ENCODE measurements at places on chromosomes 5 and 9.

GRCh38 chr9:14021871-14022525 is 291.9 kb downstream of the NFIB start:
- DNase-seq, result no peak

DNA sequence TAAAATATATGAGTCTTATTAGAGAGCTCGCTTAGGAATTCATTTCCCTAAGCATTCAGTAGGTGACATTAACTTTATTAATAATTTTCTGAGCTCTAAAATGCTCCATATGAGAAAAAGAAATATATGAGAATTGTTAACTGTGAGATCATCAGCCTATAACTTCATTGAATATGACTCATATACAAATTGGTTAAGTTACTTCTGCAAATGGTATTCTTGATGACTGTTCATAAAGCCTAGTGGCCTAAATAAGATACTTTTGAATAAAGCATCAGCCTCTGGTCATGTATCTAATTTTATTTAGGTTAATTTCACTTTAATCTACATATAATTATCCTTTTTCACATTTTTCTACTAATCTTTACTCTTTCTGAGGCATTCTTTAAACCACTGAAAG is 710.2 kb upstream of the ACO1 start:
- no peak for DNase-seq

DNA sequence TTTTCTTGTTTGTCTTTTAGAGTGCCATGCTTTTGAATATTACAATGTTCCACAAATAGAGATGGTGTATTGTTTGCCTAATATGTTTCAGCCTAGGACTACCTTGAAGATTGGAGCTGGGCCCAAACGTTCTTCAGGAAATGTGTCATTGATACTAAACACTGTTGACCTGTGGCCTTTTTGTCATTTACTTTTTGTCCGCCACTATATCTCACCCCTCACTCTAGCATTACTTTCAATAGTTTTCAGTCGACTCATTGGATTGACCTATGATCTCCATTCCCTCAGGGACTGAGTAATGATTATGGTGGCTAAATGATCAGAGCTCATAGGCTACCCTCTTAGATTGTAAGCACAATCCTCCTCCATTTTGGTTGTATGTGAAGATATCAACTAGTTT is 115.8 kb downstream of the NUDT12 start:
- no peak for DNase-seq

- no peak for DNase-seq
Measured at GRCh38 chr9:94697972-94698581, 28.4 kb upstream of the AOPEP start.

GRCh38 chr9:98259791-98260190 is 4.3 kb upstream of the TBC1D2 start:
- DNase-seq, result no peak

DNA sequence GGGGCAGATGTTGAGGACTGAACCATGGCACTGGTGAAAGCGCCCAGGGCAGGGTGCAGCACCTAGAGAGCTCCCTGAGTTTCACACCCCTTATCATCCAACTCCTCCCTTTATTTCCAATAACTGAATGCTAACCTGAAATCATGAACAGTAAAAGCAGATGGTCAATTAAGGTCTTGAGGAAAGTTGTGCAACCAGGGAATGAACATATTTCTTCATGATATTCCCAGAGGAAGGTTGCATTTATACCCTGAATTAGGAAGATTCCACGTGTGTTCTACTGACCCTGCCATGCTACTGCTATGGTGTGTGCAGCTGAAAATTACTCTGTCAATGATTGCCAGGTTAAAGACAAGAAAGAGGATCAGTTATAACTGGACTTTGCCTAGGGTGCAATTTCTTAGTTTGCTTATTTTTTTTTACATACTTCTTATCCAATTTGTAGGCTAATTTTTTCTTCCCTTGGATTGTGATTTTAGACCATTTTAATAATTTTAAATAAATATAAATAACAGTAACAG is 319.8 kb downstream of the SEMA5A start:
- DNase-seq, result no peak

DNA sequence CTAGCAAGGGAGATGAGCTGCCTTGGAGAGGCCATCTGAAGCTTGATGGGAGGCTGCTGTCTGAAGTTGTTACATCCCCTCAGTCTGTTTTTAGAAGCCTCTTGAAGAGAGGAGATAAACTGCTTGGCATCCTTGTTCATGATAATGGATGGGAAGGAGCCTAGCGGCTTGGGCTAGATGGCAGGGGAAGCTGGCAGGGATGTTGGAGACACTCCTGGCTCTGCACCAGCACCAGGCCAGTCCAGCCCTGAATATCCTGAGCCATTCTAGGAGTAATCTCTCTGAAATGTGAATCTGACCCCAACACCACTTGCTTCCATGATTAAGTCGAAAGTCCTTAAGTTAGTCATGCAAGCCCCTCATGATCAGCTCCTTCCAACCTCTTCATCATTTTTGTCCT is 310.5 kb downstream of the NSG2 start:
- no peak for DNase-seq

DNA sequence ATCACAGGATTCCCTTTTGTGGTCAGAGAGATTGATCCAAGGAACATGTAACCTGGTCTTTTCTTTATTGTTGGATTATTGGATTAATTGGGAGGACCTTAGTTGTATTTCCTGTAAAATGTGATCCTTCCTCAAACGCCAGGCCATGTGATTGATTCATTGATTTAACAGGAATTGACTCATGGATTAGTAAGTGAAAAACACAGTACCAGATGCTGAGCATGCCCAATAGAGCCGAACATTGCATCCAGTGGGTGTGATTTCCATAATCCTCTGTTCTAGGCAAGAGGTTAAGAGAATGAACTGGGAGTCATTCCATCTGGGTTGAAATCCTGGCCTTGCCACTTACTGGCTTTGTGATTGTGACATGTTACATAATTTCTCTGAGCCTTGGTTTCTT is 522.3 kb downstream of the MAT2B start:
- DNase-seq, result no peak

DNA sequence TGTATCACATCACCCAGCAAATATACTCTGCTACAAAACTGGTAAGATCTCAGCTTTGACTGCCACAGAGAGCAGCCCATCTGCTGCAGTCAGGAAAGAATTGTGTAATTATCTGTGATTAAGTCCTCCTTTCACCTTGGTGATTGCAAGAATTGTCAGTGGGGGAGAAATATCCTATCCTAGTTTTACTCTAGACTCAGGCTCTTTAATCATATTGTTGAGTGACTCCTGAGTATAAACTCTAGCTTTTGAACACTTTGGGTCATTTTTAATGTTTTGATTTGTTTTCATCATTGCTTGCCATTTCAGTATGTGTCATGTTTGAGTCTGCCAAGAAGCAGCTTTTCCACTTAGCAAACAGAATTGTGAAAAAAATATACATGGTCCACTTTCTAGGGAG is 32.1 kb downstream of the VCAN start:
- DNase-seq, result no peak

DNA sequence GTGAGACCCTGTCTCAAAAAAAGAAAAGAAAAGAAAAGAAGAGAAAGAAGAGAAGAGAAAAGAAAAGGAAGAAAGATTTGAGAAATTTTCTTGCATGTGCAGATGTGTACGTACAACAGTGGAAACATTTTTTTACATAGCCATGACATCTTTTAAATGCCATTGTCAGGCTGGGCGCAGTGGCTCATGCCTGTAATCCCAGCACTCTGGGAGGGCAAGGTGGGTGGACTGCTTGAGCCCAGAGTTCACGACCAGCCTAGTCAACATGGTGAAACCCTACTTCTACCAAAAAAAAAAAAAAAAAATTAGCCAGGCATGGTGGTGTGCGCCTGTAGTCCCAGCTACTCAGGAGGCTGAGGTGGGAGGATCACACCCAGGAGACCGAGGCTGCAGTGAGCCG is 6.6 kb downstream of the LMAN2 start:
- DNase-seq, result no peak

- DNase-seq, result no peak
Measured at GRCh38 chr5:1855075-1855474, 27.6 kb downstream of the IRX4 start.

GRCh38 chr9:124187311-124187710 is 70.4 kb upstream of the NEK6 start:
- no peak for DNase-seq

GRCh38 chr5:170791325-170791954 is 7.9 kb downstream of the GABRP start:
- no peak for DNase-seq

- DNase-seq, result no peak
Measured at GRCh38 chr9:77750981-77751340, 102.8 kb upstream of the GNA14 start.

All from AG04449 (cell line).